ENCODE measurements at places on chromosomes 12 and 14. TPM values are rescaled to one million over a fixed set of nuclear protein-coding genes. Genes with fewer than 3 reads are reported as not detected.

CDKN1B gene
- total RNA-seq = 44.5 TPM

MORN3 gene
- total RNA-seq = 1.4 TPM

KRT6C gene
- not detected for total RNA-seq

BDKRB2 gene
- 4.1 TPM for total RNA-seq

FSCB gene
- not detected for total RNA-seq

KRT85 gene
- not detected for total RNA-seq

SRGAP1 gene
- total RNA-seq = 26.1 TPM

MYF6 gene
- not detected for total RNA-seq

POTEM gene
- total RNA-seq = not detected

TAS2R19 gene
- total RNA-seq = 7.6 TPM

EIF2B1 gene
- total RNA-seq = 32.6 TPM

ART4 gene
- total RNA-seq = not detected

COPS7A gene
- total RNA-seq = 98.8 TPM

CCNT1 gene
- 25.0 TPM for total RNA-seq

VDR gene
- 32.2 TPM for total RNA-seq

MANSC1 gene
- 4.7 TPM for total RNA-seq

C12orf50 gene
- total RNA-seq = not detected

PRB2 gene
- total RNA-seq = not detected

RPL41 gene
- 2,844 TPM for total RNA-seq
